Stimulated activated CD4-positive, alpha-beta T cell treated with anti-CD3 and anti-CD28 coated beads, Interleukin-15, amount 100 ng/mL, for 1 hour (primary cell): ENCODE measurements at places on chromosomes 6 and 20.

- no peak for DNase-seq
Measured at GRCh38 chr6:10567256-10568026, 46.3 kb downstream of the GCNT2 start.

GRCh38 chr6:11700118-11700718, 78.4 kb downstream of the ADTRP start:
- DNase-seq, result no peak

DNA sequence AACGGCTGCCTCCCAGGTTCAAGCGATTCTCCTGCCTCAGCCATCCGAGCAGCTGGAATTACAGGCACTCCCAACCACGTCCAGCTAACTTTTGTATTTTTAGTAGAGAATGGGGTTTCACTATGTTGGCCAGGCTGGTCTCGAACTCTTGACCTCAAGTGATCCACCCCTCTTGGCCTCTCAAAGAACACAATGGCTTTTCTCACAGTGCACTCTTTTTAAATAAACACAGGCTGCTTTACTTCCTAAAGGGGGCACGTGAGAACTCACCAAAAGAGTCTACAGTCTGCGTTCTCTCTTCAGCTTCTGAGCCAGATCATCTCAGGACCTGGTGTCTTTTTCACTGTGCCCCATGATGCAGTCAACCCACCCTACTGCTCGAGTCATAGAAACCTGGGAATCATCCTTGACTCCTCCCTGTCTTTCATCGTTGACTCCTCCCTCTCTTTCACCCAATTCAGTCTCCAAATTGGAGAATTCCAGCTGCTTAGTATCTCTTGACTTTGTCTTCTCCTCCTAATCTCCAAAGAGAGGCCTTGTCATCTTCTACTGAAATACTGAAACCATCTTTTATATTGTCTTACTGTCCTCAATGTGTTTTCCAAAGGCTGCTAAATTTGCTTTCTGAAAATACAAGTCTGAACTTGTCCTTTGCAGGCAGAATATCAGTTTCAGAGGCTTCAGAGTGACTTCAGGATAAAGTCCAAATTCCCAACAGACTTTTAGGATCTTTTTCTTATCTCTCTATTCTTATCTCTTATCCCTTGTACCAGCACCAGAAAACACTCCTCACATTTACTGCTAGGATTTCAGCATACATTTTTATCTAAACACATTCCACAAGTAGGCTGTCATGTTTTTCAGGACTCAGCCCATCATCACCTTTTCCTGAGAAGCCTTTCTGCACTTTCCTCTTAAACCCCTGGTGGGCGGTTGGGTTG, 323.4 kb downstream of the SYNE1 start:
- no peak for DNase-seq

DNA sequence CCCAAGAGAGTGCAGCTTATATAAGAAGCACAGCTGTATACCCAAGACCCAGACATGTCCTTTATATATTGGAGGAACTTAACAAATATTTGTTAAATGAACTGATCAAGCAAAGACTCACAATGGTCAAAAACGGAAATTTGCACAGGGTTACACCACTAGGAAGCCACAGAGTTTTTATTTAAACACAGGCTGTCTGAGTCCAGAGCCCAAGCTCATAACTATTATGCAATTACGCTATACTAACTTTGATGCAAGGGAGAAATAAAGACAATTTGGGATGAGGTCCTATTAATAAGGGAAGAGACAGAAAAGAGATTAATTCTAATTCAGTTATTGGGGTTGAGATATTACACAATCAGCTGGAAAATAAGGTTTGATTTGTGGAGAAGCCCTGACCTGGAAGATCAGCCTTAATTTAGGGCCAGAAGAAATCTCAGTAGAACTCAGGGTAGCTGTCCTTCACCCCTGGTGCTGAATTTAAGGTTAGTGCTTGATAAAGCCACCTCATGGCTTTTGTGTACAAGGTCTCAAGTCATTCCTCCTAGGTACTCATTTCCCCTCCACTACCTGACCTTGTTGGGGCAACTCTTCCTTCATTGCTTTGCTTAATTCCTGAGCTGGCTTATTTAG, 10.5 kb upstream of the ZNF334 start:
- no peak for DNase-seq

DNA sequence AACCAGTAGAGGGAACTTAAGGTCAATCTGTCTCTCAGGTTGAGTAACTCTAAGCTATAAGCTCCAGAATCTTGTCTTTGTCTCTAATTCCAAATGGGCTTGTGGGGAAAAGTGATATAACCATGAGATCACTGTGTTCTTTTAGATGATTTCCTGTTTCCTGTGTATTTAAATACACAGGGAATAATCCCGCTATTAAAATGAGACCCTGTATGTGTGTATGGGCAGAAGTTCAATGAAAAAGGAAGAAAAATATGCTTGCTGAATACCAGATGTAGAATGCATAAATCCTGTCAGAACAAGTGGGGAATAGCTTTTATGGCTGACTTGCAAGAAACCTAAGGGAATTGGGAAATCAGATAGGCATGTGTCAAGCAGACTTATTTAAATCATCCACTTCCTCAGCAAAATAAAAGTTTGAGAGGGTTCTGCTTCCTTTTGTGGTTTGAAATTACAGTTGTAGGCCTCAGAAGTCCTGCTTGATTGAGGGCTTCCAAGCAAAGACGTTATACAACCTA, 164.7 kb upstream of the PDE7B start:
- DNase-seq, result no peak

- DNase-seq, result no peak
Measured at GRCh38 chr6:107750176-107750797, 73.8 kb downstream of the SCML4 start.

- DNase-seq, result no peak
Measured at GRCh38 chr6:50185006-50185405, 135.3 kb upstream of the DEFB112 start.

DNA sequence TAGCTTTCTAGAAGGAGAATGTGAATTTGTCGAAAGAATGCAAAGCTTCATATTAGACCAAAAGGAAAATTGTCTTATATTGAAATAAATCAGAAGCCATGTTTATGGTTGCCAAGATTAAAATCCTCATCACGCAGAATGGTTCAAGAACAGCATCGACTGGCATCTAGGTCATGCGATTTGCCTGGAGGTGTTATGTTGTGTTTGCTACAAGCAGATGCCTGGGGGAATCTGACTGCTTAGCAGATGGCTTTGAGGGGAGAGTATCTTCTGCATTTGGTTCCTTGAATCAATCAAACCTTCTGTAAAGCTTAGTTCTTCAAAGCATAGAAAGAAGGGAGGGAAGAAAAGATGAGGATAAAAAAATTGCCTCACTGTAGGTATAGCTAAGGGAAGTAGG, 585.8 kb downstream of the QKI start:
- no peak for DNase-seq

DNA sequence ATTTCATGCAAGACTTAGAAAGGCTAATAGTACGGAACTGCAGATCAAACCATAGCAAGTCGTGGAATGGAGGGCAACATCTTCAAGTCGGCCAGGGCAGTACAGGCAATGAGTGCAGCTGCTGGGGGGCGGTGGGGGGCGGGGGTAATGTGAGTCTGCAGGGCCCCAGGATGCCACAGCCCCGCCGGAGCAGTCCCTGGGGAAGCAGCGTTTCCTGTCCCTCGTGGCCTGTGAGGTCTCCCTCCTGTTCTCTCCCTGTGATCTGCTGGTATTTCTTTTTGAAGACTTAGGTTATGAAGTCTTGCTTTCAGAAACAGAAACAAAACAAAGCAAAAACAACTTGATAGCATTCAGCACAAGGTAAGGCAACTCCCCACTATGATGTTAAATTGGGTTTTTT, 351.9 kb downstream of the FOXA2 start:
- DNase-seq, result no peak

- DNase-seq, result no peak
Measured at GRCh38 chr6:163427498-163428254, 13.2 kb downstream of the QKI start.

DNA sequence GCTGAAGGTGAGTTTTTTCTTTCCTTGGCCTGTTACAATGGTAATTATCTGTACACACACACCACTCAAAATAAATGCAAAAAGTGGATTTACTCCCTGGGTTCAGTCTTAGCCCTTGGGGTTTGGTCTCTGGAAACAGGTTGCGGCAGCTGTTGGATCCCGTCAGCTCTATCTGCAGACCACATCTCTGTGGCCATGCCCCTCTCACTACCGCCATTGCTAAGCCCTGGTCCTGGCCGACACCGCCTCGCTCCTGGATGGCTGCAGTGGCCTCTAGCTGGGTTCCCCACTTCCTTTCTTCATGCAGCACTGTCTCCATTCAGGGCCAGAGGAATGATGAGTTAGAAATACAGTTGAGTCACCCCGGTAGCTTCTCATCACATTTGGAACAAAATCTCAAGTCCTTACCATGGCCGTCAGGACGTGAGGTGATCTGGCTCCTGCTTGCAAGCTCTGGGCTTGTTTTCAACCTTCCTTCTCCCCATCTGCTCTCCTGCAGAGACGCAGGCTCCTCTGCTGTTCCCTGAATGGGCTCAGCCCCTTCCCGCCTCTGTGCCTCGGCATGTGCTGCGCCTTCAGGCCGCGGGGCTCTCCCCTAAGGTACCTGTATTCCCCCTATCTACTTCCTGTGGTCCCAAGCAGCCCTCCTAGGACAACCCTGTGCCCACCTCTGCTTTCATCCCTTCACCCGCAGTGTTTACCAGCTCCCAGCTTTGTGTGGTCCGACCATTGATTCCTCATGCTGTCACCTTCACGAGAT, 38.0 kb downstream of the EFCAB8 start:
- no peak for DNase-seq

- DNase-seq, result no peak
Measured at GRCh38 chr6:124780623-124781022, 181.6 kb upstream of the RNF217 start.

DNA sequence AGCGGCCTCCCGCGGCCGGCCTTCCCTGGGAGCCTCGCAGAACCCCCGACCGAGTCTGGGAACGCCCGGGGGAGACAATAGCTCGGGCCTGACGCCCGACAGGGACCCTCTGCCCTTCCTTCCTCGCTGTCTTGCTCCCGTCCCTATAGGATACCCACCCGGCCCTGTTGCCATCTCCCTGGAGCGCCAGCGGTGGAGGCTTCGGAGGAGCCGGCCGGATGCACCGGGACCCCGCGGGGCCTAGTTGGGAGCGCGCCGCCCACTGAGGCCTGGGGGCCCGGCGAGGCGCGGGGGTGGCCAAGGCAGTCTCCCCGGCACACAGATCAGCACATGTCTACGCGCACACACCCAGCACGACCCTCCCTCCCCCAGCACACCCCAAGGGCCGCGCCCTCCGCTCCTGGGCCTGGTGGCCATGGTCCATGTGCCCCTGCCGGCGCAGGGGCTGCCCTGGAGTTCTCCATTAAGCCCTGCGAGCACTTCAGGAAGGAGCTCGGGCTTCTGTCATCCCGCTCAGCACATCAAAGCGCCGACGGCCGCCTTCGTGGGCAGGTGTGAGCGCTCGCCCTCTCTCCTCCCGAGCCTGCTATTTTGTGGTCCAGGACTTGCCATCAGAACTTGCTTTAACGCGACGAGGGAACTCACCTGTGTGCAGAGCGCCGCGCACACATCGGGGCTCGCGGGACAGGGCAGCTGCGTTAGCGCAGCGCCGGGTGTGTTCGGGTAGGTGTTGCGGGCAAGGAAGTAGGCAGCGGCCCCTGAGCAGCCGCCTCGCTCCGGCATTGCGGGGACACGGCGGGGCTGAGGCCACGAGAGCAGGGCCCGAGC, 3.7 kb downstream of the FOXF2 start:
- no peak for DNase-seq

- DNase-seq, result no peak
Measured at GRCh38 chr6:98578016-98578415, 256.4 kb upstream of the POU3F2 start.

GRCh38 chr6:11767458-11767857, 11.1 kb downstream of the ADTRP start:
- DNase-seq, result no peak

GRCh38 chr6:90910893-90911292, 324.0 kb upstream of the MAP3K7 start:
- no peak for DNase-seq

GRCh38 chr6:23097566-23097965, 528.2 kb downstream of the HDGFL1 start:
- DNase-seq, result no peak

DNA sequence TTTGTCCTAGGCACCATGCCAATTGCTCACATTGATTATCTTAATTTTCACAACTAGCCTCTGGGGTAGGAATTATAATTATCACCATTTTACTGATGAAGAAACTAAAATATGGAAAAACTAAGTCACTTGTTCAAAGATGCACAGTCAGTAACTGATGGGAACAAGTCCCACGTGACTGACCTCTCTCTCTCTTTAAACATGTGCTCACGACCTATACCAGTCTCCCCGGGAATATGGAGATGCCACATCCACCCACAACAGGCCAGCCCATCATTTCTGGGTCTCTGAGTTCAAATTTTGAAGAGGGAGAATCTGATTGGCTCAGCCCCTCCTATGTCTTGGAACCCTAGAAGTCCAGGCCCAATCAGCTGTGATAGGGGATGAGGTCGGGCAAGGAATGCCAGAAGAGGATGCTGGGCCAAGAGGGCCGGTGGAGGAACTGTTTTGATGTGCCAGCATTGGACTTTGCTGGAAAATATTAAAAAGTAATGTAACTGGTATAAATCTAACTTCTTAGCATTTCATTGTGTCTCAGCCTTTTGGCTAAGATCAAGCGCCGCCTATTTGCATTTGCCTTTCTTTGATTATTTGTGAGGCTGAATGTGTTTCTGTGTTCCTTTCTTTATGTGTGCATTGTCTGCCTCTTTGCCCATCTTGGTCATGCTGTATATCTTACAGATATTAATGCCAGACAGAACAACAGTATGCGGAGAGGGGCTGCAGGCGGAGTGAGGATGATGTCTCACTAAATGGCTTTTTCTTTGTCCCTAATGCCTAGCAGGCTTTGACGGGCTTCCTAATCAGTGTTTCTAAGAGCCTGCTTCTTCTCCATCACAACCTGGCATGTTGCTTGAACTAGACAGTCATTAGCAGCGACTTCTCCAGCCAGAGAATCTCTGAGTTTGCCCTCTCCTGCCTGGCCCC, 126.6 kb downstream of the VEGFA start:
- no peak for DNase-seq

DNA sequence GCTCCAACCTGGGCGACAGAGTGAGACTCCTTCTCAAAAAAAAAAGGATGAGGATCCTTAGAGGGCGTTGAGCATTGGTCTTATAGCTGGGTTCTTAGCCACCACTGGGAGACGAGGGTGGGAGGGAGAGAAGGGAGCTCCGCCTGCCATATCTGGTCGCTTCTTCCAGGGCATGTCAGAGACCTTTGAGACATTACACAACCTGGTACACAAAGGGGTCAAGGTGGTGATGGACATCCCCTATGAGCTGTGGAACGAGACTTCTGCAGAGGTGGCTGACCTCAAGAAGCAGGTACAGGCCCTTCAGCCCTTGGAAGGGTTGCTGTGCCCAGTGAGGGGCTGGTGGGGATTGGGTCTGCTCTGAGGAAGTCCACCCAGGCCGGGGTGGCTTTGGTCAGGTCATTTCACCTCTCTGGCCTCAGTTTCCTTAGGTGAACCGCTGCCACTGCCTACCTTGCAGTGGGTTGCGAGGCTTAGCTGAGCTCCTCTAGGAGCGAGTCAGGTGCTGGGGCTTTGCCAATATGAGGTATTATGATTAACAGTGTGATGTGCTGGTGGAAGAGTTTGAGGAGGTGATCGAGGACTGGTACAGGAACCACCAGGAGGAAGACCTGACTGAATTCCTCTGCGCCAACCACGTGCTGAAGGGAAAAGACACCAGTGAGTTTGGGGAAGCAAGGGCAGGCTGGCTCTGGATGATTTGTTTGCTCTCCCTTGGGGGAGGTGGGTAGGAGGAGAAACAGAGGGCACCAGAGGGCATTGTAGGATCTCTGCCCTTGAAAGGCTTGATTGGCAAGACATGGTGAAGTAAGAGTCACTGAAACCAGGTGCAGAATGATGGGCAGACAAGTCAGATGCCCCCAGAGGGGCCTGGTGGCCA, 8.5 kb downstream of the CNPY3 start:
- no peak for DNase-seq

GRCh38 chr6:144319211-144319610, 34.1 kb downstream of the UTRN start:
- no peak for DNase-seq
